ENCODE measurements at places on chromosomes 2 and 18.

GRCh38 chr2:144937910-144938709, 418.2 kb upstream of the ZEB2 start:
- peak; percentile 97 for DNase-seq

GRCh38 chr2:70474256-70474848, 79.3 kb downstream of the TGFA start:
- no peak for DNase-seq

GRCh38 chr18:53261241-53261640, 921.2 kb downstream of the DCC start:
- DNase-seq: no peak

DNA sequence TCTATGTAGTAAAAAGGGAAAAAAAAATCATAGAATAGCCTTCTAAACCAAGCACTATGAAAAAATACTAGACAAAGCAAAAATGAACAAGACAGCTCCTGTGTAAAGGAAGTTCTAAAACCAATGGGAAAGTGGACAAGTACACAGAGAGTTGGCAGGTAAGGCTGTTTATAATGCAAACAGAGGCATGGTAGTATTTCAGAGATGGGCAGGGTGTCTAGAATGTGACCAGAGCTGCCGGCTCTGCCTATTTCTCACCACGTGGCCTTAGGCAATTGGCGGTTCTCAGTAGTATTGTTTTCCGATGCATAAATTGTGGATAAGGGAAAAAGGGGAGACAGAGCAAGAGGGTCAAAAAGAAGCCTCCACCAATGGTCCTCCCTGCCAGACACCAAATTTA, 173.6 kb downstream of the ANKRD30B start:
- DNase-seq: no peak

GRCh38 chr2:191696966-191697365, 19.0 kb downstream of the NABP1 start:
- DNase-seq: no peak

- DNase-seq: no peak
Observed at GRCh38 chr2:3747032-3747654, 43.8 kb downstream of the DCDC2C start.

GRCh38 chr2:239114119-239114581, 266.3 kb downstream of the TWIST2 start:
- peak; percentile 15 for DNase-seq

DNA sequence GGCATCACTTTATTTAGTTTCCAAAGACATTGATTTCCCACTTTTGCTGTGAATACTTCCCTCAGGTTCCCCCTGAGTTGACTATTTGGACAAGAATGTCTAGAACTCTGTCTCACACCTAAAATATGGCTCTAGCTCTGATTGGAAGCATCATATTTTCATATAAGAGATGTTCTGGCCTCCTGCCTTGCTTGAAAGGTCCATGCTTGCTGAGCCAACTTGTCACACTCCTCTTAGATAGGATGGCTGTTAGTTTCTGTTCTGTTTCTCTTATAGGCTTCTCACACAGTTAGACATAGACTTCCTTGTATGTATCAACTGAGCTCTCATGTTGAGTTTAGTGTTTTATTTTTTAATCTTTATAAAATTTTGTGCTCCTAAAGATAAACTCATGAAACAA, 87.1 kb downstream of the CNTNAP5 start:
- no peak for DNase-seq

GRCh38 chr2:203891474-203891873, 23.9 kb downstream of the CTLA4 start:
- peak; percentile 5 for DNase-seq

GRCh38 chr2:216878072-216878471, 18.2 kb upstream of the TNP1 start:
- DNase-seq: no peak

- no peak for DNase-seq
Observed at GRCh38 chr2:177830881-177831386, 241.6 kb downstream of the PDE11A start.

DNA sequence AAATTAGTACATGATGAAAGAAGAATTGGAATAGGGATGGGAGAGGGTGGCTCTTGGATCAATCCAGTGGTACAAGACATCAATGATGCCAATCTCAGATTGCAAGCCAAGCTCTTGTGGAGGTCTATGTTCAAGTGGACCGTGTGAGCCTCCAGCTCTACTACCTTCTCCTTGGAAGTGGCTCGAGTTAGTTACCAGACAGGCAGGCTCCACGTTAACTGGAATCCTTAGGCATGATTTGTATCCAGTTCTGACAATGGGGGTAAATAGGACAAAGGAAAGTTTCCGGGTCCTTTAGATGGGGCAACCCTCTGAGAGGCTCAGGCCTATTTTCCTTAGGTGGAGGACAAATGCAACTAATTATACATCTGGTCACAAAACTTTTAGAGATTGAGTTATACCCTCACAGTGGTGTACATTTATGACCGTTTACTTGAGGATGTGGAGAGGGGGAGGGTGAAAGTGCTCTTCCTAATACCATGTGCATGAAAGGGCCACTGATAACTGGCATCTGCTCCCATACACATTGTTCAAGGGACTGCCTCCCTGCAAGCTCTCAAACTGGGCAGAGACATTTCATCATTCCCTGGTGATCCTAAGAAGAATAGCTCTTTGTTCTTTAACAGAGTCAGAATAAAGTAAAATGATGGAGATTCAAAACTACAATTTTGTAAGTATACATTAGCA, 180.2 kb downstream of the SOCS6 start:
- DNase-seq: no peak

DNA sequence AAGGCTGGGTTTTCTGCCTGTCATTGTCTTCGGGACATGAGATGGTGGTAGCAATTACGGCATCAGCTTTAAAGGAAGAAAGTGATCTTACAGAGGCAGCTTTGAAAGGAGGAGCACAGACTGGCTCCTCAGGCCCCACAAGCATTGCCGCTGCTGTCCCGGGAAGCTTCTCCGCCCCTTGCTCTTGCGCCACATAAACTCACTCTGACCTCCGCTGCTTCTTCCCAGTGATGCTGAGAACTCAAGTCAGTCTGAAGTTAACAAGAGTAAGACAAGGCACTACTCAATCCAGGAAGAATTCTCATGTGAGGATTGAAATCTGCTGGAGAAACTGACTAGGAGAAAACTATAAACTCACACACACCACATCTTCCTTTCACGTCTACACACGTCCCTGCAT, 112.4 kb upstream of the RIOK3 start:
- DNase-seq: no peak

DNA sequence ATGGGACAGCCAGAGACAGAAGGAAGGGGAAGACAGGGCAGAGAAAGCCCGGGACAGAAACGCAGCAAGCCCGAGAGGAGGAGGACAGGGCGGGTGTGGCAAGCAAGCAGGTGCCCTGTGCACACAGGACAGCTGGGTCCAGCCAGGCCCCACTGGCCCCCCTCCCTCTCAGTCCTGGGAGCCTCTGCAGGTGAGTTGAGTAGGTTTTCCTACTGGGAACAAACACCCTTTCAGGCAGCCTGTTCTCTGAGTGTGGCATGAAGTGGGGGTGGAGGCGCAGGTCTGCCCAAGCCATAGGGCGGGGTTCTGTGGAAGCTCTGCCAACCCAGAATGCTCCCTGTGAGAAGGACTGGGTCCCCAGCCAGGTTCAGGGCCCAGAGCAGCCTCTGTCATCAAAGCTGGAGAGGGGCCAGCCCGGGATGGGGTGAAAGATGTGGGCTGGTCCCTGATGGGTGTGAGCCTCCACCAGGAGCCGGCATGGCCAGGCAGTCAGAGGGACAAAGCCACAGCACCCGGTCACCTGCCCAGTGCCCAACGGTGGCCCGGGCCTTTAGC, 129.4 kb downstream of the TFCP2L1 start:
- no peak for DNase-seq

DNA sequence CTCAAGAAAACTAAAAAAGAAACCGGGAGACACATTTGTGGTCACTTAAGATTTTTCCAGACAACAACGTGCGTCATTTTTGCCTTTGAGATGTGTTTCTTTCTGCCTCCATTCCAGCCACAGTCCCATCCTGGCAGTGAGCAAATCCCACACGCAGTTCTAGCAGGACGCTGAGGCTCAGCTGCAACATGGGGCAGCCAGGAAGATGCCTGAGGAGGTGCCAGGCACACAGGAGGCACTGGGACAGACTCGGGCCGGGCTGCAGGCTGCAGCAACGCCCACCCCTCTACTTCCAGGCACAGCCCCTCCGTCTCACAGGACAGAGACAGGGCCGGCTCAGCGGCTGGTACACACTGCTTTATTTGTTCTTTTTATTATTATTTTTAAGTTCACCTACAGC, 13.1 kb downstream of the KLF11 start:
- DNase-seq: peak; percentile 35

DNA sequence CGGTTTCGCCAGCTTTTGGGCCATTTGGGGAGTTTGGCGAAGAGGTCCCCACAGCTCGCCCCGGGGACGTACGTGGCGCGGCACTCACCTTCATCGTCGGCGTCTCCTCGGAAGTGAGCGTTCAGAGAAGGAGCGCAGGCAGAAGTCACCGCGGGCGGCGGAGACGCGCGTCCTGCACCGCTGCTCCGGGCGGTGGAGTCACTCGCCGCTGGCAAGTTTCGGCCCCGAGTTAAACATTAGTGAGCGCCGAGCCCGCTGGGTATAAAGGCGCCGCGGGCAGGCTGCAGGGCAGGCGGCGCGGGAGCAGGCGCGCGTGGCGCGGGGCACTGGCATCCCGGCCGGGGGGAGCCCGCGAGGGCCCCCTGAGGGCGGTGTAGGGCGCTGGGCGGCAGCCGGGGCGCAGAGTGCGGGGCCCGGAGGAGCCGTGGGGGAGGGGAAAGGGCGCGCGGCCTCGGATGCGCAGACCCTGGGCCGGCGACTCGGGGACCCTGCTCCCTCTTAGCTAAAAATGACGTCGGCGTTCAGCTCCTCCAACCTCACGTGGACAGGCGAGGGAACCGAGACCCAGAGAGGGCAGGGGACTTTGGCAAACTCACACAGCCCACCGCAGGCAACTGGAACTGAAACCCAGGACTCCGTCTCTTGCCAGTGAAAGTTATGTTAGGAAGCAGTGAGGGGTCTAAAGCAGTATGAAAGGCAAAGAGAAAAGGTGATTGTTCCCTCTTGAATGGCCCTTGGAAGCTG, at the start of gene DPP4:
Gene DPP4 (minus strand): TSS at position 328 of the 744 bp plus-strand sequence. CDS start 234 bp downstream, at position 94.
- peak; percentile 43 for DNase-seq

GRCh38 chr2:623130-623922, 53.9 kb downstream of the TMEM18 start:
- no peak for DNase-seq

GRCh38 chr2:69013840-69014821, 1.2 kb downstream of the ANTXR1 start:
- DNase-seq: peak; percentile 64

- DNase-seq: no peak
Observed at GRCh38 chr2:207477896-207478295, 51.9 kb upstream of the CREB1 start.

GRCh38 chr2:230828272-230828961, 36.3 kb upstream of the ITM2C start:
- DNase-seq: no peak

GRCh38 chr2:214481204-214481603, 70.3 kb downstream of the VWC2L start:
- peak; percentile 37 for DNase-seq

DNA sequence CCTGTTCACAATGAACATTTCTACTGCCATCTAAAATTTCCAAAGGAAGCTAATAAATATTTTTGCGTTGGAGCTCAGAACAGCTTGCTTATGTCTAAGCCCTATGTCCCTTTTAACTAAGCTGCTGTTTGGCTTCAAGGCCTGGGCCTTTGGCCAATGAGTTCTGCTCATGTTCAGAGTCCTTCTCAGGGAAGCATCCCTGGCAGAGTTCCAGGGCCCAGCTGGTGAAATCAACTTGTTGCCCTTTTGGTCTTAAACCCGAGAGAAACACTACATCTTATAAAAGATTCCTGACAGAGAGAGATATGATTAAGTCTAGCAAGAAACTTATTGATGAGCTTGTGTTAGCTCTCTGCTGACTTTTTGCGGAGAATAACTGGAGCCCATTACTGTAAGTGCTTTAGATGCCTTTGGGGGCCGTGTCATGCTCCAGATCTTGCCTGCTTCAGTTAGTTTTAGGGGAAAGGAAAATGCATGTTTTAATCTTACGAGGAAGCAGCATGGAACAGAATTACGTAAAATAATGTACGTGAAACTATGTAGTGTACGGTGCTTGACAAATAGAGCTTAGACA, 102.5 kb upstream of the NOSTRIN start:
- peak; percentile 78 for DNase-seq

DNA sequence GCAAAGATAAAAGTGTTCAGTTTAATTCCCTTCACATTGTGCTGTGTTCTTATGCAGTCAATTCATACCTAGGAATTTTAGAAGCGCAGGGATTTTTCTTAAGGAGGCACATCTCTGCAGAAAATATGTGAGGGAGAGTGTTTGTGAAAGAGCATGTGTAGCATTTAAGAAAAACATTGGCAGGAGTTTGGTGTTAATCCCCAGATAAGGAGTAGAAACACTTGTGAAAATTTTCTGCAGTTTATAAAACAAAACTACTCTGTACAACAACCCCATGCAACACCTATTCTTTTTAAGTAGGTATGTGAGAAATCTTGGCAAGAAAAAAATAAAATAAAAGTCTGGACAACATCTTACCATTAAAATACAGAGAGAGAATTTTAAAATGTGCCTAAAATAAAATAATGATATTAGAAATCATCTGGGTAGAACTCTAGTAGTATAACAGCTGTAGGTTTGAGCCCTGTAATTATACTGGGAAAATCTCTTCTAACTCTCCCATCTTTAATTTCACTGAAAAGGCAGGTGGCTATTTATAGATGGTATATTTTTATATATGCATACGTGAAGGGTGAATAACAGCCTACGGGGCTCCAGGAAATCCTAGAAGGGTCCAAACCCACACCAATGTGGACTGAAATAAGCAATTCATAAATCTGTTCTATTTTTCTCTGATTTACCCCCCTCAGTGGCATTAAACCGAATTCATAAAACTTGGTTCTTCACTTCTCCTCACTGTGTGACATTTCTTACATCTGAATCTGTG, 6.6 kb downstream of the FZD7 start:
- no peak for DNase-seq

GRCh38 chr2:173397539-173397938, 42.9 kb downstream of the CDCA7 start:
- no peak for DNase-seq

DNA sequence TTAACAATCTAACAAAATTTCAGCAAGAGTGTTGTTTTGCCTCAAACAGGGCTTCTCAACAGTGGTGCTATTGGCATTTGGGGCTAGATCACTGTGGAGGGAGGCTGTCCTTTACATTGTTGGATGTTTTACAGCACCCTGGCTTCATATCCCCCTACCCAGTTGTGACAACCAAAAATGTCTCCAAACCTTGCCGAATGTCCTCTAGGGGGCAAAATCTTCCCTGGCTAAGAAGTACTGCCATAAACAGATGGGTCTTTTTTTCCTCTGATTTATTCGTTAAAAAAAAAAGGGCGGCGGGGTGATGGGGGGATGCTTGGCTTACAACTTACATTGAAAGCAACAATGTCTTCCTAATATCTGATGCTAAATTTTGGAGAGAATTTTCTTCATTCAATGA, 207.6 kb upstream of the CCDC150 start:
- DNase-seq: peak; percentile 18

DNA sequence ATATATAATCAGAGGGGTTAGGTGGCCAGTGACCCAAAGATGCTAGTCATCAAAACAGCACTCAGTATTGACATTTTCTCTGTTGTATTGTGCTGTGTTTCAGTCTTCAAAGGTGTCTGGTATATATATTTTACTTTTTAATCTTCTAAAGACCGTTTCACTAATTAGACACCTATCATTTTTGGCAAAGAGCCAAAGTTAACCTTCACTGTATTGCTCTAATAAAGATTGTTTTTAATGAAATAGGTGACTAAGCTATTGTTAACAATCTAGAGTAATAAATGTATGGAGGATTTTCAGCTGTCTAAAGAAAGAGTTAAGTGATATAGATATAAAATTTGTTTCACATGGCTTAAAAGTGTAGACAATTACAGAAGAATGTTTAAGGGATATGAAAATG, 264.0 kb downstream of the CNTNAP5 start:
- DNase-seq: no peak
